Activated naive CD4-positive, alpha-beta T cell treated with anti-CD3 and anti-CD28 coated beads, Interleukin-2, amount 50 U/mL, for 72 hours (primary cell): ENCODE measurements at places on chromosomes 11 and 22.

DNA sequence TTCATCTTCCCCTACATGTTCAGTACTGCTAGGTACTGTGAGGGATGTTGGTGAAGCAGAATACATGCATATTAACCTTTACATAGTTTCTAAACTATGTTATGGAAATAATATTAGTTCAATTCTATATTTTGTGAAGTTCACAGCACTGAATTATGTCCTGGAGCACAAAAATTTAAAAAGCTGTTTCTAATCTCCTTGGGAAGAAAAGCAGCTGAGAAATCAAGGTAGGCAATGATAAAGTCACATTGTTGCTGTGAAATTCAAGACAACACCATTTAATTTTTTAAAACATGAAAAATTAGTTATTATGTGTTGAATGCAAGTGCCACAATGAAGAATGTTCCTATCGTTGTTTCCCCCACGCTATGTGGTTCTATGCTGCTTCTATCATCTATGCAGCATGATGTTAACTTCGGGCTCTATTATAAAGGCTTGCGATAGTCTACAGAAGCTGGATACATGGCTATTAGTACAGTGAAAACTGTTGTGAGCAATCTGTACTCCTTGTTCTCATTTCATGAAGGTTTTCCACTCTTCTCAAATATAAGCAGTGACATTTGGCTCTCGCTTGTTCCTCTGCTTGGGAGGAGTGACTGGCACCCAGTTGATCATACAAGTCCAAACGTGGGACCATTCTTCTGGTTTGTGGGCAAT is 164.3 kb downstream of the AASDHPPT start:
- no peak for DNase-seq

- DNase-seq = no peak
These were observed 23.5 kb upstream of the GRAMD1B start for GRCh38 chr11:123406441-123407129.

DNA sequence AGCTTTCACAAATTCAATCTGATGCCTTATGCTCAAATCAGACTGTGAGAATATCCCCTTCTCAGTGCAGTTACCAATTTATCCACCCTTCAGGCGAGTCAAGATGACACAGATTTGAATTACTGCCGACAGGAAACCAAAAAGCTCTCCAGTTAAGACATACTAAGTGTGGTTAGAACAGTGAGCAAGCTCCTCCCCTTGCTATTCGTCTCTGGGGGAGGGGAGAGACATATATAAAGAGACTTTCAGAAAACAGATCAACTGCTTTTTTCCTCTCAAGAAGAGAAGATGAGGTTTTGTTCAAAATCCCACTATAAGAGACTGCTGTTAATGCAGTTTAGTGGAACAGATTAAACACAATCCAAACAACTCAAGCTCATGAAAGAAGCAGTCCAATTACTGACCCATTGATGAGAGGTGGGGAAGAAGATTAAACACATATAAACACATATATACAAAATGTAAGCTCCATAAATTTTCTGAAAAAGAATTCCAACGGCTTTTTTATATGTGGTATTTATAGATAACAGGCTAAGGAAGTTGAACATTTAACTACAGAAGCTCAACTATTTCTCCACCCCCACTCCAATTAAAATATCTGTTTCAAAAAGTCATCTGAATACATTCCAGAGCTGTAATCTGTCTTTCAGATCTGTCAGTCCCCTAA is 102.7 kb downstream of the MRTFA start:
- no peak for DNase-seq

DNA sequence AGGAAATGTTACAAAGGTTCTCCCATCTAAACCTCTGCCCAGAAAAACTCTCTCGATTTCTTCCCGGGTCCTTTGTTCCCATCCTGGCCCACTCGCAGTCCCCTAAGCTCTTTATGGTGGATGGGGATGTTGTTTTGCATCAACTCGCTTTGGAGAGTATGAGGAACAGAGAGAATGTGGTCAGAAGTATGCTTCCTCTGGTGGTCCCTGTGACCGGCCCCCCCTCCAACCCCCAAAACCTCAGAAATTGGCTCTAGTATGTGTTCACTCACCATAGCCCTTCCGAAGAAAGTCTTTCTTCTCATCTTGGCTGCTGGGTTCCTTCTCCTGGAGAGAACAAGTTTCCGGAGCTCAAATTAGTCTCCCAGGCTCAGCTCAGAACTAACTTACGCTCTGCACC is 54.4 kb downstream of the GRAMD1B start:
- no peak for DNase-seq

DNA sequence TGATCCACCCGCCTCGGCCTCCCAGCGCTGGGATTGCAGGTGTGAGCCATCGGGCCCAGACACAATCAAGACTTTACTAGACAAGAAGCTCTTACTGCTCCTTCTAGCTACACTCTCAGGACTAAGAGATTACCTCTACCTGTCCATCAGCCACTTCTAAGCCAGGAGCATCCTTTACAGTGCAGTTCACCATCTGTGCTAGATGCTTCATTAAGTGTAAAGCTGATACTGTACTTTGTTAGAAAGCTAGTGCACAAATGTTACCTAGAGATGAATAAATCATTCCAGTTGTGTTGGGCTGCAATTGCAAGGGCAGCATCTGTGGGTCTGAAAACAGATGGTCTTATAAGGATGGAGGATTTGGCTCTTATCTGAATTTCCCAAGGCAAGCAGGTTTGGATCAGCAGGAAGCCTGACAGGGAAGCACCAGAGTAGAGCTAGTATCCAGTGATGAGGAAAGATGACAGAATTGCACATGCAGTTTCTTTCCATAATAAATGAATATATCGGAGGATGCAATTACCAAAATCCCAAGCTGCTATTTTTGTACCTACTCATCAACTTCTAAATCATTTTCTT is 58.3 kb downstream of the FAM168A start:
- DNase-seq = no peak

- no peak for DNase-seq
These were observed 34.8 kb upstream of the TTC12 start for GRCh38 chr11:113279591-113279990.
